Stimulated activated CD4-positive, alpha-beta T cell treated with anti-CD3 and anti-CD28 coated beads, Interleukin-1b, Interleukin-23, amount 100 ng/mL, for 1 hour (primary cell): ENCODE measurements at places on chromosomes 5 and 9.

- no peak for DNase-seq
Observed at GRCh38 chr9:75685062-75685461, 205.4 kb upstream of the PCSK5 start.

GRCh38 chr9:27533311-27533710, 3.7 kb upstream of the MOB3B start:
- DNase-seq: no peak

GRCh38 chr5:36482812-36483211, 123.6 kb upstream of the SLC1A3 start:
- DNase-seq: no peak

DNA sequence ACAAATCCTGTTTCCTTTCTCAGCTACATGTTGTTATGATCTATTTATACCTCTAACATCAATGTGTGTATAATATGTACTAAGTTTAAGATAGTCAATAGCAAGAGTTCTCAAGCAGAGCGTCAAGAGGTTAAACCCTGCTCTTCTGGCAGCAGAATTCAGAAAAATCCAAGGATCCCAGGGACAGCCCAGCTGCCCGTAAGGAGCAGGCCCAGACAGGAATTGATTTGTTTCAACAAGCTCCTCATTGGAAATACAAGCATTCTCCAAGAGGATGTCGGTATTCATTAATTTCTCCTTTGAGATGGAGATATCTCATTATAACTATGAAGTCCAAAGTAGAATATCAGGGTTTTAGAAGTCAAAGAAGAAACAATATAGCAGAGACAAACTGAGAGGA, 14.9 kb downstream of the EFNA5 start:
- DNase-seq: no peak

DNA sequence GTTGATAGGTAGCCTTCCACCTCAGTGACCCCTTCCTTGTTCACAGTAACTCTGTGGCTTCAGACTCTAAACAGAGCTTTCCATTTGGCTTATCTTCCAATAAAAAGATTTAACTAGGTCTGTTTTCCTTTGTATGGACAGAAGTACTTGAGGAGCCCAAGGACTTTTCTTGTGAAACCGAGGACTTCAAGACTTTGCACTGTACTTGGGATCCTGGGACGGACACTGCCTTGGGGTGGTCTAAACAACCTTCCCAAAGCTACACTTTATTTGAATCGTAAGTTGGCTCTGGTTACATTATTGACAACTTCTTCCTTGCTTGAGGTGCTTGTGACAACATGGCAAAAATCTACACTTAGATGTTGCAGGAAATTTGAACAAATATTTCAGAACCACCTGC, 39.4 kb downstream of the OSMR start:
- DNase-seq: no peak

DNA sequence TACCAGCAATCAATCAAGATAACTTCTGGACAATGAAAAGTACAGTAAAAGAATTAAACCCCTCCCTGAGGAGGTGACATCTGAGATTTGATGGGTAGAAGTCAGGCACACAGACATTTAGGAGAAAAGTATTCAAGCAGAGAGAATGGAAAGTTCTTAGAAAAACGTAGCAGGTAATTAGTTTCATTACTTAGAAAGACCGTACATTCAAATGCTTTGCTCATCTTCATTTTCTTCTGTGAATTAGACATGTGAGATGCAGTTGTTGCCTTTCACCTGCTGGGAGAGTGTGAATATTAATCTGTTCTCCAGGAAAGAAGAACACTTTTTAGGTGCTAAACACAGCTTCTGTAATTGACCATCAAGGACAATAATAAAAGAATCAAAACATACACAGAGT, 71.3 kb upstream of the PPP1R2B start:
- DNase-seq: no peak

GRCh38 chr5:123701511-123702200, 189.7 kb downstream of the CSNK1G3 start:
- no peak for DNase-seq

DNA sequence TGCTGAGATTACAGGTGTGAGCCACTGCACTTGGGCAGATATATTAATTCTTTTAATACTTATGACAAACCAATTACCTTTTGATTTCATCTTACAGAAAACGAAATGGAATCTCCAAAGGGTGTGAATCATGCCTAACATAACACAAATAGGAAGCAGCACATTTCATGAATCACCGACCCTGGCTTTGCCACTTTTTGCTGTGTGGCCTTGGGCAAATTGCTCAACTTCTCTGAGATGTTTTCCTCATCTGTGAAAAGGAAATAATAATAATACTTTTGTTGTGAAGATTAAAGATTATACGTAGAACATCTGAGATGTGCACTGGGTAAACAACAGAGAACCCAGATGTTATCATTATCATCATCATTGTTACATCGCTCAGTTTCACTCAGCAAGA, 50.7 kb upstream of the FREM1 start:
- no peak for DNase-seq

GRCh38 chr5:88281322-88281721, 12.7 kb upstream of the TMEM161B start:
- no peak for DNase-seq

DNA sequence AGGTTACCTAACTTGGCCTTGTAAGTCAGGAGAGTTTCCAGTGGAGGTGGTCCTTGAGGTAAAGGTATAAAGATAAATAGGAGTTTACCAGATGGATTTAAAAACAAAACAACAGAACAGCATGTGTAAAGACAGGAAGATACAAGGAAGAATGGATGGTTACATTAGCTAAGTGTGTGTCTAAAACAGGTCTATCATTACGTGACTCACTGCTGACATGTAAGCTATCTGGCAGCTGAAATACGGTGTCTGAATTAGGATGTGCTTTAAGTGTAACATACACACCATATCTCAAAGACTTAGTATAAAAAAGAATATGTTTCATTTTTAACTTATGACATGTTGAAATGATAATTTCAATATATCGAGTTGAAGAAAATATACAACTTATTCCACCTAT, 405.1 kb upstream of the ADAMTSL1 start:
- no peak for DNase-seq

DNA sequence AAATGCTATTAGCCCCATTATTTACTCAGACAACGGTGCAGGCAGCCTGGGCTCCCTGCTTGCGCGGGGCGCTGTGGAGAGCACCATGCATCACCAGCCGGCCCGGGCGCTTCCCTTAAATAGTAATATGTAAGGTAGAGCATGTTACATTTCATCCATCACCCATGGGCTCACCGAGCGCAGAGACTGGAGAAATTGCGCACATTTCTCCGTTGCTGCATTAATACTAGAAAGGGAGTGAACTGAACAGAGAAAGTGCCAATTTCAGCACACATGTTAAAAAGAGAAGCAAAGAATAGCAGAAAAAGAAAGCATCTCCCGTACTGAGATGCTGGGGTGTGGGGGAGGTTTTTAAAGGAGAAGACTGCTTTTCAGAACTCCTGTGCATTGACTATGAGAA, 400.3 kb downstream of the ZSWIM6 start:
- DNase-seq: no peak

DNA sequence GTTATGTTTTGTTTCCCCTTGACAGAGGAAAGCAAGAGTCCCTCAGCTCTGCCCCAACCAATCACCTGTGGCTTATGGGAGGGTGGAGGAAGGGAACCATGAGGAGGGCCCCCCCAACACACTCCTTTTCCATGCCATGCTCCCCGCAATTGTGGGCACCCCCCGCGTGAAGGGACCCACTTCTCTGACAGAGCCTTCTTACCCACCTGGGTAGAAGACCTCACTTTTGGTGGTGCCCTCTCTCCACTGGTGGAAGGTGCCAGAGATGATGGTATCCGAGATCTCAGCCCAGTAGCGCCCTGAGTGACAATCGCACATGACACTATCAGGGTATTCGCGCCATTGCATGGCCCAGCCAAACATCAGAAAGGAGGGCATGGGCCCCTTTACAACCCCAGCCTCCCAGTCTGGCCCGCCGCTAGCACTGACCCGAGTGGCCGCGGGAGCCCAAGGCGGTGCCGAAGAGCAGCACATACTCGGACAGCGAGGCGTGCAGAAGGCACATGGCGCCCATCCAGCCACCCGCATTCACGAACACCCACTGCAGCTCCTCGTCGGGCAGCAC, 714 bp downstream of the SIGMAR1 start:
- no peak for DNase-seq

- no peak for DNase-seq
Observed at GRCh38 chr5:39678534-39678933, 253.8 kb upstream of the DAB2 start.

DNA sequence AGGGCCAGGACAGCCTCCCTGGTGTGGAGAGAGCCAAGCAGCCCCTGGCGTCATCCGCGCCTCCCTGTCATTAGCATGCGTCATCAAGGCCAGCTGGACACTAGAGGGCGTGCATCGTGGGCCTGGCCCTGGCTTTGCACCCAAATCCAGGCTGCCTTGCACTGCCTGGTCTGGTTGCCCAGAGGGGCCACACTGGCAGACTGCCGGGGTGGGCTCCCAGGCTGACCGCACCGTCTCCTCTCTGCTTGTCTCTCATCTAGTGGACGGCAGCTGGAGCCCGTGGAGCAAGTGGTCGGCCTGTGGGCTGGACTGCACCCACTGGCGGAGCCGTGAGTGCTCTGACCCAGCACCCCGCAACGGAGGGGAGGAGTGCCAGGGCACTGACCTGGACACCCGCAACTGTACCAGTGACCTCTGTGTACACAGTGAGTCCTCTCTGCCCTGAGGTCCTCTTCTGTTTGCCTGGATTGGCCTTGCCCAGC, 29.0 kb downstream of the HK3 start:
- no peak for DNase-seq

GRCh38 chr5:35161652-35162273, 68.5 kb downstream of the PRLR start:
- DNase-seq: no peak

GRCh38 chr5:137734331-137734730, 1.6 kb downstream of the KLHL3 start:
- no peak for DNase-seq

GRCh38 chr9:69027355-69028097, 8.0 kb upstream of the FXN start:
- DNase-seq: no peak

- DNase-seq: no peak
Observed at GRCh38 chr5:163846512-163846911, 341.1 kb downstream of the MAT2B start.

DNA sequence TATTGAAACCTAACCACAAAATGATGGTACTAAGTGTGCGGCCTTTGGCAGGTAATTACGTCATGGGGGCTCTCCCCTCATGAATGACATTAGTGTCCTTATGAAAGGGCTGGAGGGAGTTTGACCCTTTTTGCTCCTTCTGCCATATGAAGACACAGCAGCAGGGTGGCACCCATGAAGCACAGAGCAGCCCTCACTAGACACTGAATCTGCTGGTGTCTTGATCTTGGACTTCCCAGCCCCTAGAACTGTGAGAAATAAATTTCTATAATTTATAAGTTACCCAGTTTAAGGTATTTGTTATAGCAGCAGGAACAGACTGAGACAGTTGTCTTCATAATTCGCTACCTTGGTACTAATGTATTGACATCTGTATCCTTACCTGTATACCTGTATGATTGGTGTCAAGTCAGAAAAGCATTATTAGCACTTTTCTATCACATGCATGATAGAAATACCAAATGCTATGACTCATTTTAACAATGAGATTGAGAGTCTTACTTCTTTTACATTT, 80.4 kb downstream of the GCNT4 start:
- no peak for DNase-seq

DNA sequence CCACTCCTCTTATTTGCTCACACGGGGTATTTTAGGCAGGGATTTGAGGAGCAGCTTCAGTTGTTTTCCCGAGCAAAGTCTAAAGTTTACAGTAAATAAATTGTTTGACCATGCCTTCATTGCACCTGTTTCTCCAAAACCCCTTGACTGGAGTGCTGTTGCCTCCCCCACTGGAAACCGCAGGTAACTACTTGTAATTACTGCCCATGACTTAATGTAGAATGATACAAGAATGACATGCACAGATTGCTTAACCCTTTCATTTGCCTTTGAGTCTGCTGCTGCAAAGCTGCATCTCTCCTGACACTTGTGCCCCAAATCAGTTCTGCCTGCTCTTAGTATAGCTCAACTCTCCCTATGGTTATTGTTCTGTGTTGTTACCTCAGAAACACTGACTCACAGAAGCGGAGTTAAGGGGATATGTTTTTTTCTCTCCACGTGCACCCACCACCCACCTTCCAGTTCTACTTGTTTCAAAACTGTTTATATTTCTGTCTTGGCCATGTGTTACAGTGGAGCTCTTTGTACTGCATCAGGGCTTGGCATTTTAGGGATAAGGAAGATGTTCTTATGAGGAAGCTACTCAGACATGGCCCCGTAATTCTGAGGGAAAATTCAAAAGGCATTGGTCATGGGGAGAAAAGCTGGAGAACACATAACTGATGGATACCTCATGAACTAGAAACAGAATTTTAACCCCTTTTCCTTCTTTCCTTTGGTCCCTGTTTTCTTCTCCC, 2.3 kb downstream of the ADRB2 start:
- no peak for DNase-seq

DNA sequence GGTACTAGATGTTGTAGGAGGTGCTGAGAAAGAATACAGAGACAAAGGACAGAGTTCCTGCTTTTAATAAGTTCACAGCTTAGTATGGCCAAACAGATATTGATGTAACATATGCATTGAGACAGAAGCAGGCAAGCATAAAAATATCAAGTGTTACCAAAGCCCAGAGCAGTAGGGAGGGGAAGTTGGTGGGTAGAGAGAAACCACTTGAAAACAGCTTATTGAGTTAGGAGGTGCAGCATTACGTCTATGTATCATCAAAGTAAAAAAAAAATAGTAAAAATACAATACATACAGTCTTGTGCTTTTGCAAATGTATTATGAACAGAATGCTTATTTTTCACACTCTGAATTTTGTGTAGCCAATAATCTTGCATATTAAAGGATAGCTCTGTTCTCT, 441.8 kb upstream of the SGCD start:
- DNase-seq: no peak

- no peak for DNase-seq
Observed at GRCh38 chr5:177478711-177479646, 5.5 kb upstream of the DBN1 start.

DNA sequence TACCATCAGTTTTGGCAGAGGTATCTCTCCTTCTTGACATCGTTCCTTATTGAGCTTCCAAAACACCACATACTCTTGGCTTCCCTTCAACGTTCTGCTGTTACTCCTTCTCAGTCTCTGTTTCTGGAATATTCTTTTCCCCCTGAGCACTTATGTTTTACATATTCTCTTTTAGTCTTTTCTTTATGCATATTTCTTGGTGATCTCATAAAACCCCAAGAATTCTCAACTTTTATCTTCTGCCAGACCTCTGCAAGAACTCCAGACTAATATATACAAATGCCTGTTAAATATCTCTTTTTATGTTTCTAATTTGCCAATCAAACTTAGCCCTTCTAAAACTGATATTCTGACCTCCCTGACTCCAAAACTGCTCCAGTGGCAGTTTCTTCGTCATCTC, 453.4 kb upstream of the CTNND2 start:
- no peak for DNase-seq

- DNase-seq: no peak
Observed at GRCh38 chr5:78972654-78973428, 12.3 kb downstream of the ARSB start.

- no peak for DNase-seq
Observed at GRCh38 chr9:92602413-92602812, 66.6 kb upstream of the ECM2 start.

- DNase-seq: no peak
Observed at GRCh38 chr9:19074229-19074628, 25.0 kb downstream of the RRAGA start.
